Regular cardiac myocyte (primary cell): ENCODE measurements at places on chromosomes 2 and 18. TPM values are rescaled to one million over a fixed set of nuclear protein-coding genes. Genes with fewer than 3 reads are reported as not detected.

Gene PREB
- 44.5 and 53.3 TPM in 2 replicates for total RNA-seq

Gene CAPN14
- total RNA-seq: under 0.01 and 0.28 TPM in 2 replicates

Gene KCNIP3
- 0.77 and 1.4 TPM in 2 replicates for total RNA-seq

Gene GAD1
- under 0.01 and 0.19 TPM in 2 replicates for total RNA-seq

Gene SIX2
- total RNA-seq: 2.0 and 2.7 TPM in 2 replicates

Gene GPAT2
- total RNA-seq: 7.6 and 37.0 TPM in 2 replicates

Gene BCL2L11
- total RNA-seq: 0.77 and 1.1 TPM in 2 replicates

Gene GYPC
- total RNA-seq: 43.7 and 63.7 TPM in 2 replicates

Gene ASB1
- total RNA-seq: 27.1 and 46.0 TPM in 2 replicates

Gene SKOR2
- not detected in 2 replicates for total RNA-seq

Gene C2orf92
- total RNA-seq: 1.2 and 4.2 TPM in 2 replicates

Gene IL36A
- not detected in 2 replicates for total RNA-seq

Gene CLEC4F
- not detected in 2 replicates for total RNA-seq

Gene TPGS2
- 93.6 and 95.8 TPM in 2 replicates for total RNA-seq

Gene SPC25
- total RNA-seq: under 0.01 and 8.6 TPM in 2 replicates

Gene CCBE1
- total RNA-seq: 21.4 and 39.3 TPM in 2 replicates

Gene IL1RL1
- total RNA-seq: 1.1 and 2.3 TPM in 2 replicates

Gene MAPK4
- not detected in 2 replicates for total RNA-seq

Gene SLC4A5
- total RNA-seq: under 0.01 TPM in 1 of 2 replicates, not detected in the other

Gene BCL2
- total RNA-seq: 1.5 and 3.1 TPM in 2 replicates

Gene HAUS1
- total RNA-seq: 59.8 and 91.6 TPM in 2 replicates

Gene ABCG8
- total RNA-seq: not detected in 2 replicates

Gene SIX3
- total RNA-seq: not detected in 2 replicates

Gene TMEM198
- total RNA-seq: 0.96 and 2.0 TPM in 2 replicates

Gene LONRF2
- total RNA-seq: under 0.01 and 0.19 TPM in 2 replicates

Gene PARD3B
- 2.7 and 9.9 TPM in 2 replicates for total RNA-seq

Gene APLF
- total RNA-seq: 3.5 and 13.2 TPM in 2 replicates

Gene MATN3
- 0.28 and 0.58 TPM in 2 replicates for total RNA-seq

Gene PPP4R1
- total RNA-seq: 151 and 165 TPM in 2 replicates

Gene SMYD1
- not detected in 2 replicates for total RNA-seq

Gene ONECUT2
- under 0.01 TPM in 1 of 2 replicates, not detected in the other for total RNA-seq

Gene CARF
- 2.5 and 5.9 TPM in 2 replicates for total RNA-seq

Gene SLC19A3
- total RNA-seq: 0.19 and 1.7 TPM in 2 replicates

Gene SERPINB12
- not detected in 2 replicates for total RNA-seq

Gene UNC80
- not detected in 2 replicates for total RNA-seq

Gene COL4A4
- 4.4 and 24.0 TPM in 2 replicates for total RNA-seq

Gene PLCL1
- total RNA-seq: 7.3 and 12.3 TPM in 2 replicates

Gene SF3B1
- 152 and 211 TPM in 2 replicates for total RNA-seq

Gene EML6
- total RNA-seq: 0.58 and 1.1 TPM in 2 replicates

Gene EFHD1
- total RNA-seq: 1.9 and 2.0 TPM in 2 replicates

Gene CFAP65
- not detected in 2 replicates for total RNA-seq

Gene NDUFV2
- 96.4 and 137 TPM in 2 replicates for total RNA-seq

Gene TGFA
- 0.56 and 3.1 TPM in 2 replicates for total RNA-seq

Gene SP140
- 0.77 TPM in 1 of 2 replicates, not detected in the other for total RNA-seq

Gene TNFAIP6
- 34.5 and 69.3 TPM in 2 replicates for total RNA-seq

Gene B4GALT6
- total RNA-seq: 2.8 and 3.6 TPM in 2 replicates

Gene TMEM200C
- under 0.01 and 0.19 TPM in 2 replicates for total RNA-seq
